ENCODE measurements at places on chromosomes 6 and 20.

- no peak for DNase-seq
Observed at GRCh38 chr6:15267221-15267620, 21.4 kb downstream of the JARID2 start.

DNA sequence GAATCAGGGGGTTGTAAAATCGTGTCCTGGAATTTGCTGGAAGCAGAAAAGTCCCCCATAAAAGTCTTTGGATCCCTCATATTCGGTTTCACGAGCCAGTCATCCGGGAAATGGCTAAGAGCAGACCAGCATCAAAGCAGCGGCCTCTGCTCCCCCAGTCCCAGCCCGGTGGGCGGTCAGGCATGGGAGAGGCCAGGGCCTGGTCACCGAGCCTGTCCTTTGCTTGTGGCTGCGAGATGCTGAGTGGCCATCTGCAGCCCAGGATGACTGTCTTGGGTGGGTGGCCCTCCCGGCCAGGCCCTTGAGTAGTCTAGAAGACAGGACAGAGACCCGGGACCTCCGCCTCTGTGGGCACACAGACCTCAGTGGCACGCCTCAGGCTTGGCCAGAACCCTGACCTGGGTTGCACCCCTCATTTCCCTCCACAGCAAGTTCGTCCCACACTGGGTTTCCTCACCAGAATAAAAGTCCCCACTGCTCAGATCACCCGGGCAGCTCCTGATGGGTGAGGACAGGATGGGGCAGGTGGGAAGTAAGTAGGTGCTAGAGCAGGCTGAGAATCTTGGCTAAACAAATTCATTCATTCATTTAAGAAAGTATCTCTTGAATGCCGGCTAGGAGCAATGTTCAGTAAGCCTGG is 172.1 kb downstream of the BMP7 start:
- no peak for DNase-seq

DNA sequence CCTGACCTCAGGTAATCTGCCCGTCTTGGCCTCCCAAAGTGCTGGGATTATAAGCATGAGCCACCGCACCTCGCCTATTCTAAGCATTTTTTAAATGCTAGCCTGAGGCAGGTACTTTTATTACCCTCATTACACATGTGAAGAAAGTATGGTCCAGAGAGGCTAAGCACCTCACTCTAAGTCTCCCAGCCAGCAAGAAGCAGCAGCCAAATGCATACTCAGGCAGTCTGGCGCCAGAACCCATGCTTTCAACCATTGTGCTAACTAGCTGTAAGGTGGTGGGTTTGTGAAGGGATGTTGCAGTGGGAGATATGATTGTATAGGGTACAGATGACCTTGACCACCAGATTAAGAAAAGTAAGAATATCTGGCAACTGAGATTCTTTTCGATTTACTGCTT is 26.1 kb upstream of the RIPOR2 start:
- no peak for DNase-seq

DNA sequence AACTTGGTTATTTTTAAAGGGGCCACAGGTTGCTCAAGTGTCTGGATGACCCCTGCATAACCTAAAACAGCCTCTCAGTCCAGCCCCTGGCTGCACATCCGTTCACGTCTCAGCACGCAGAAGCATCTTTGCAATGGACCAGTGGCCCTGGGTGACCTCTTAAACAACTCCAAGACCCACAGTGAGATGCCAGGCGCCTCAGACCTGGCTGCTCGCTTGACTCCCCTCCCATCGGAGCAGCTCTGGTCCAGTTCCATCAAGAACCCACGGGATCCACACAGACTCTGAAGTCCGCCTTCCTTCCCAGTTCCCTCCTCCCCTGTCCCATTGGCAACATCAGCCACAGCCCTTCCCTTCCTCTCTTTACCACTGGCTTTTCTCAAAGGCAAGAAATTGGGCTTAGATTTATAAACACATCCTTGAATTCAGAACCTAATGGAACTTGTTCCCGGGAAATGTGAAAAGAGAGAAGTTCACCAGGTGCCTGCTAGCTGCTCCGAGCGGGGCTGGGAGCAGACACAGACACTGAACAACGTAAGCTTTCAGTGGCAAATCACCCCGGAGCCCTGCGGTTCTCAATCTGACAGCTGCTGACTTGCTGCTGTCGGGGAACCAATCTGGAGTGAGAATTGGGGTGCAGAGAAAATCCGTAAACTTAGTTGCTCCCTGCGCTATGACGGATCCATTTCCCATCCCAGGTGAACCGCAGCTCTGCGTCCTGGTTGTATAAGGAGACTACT is 39.6 kb upstream of the MPC1 start:
- no peak for DNase-seq

DNA sequence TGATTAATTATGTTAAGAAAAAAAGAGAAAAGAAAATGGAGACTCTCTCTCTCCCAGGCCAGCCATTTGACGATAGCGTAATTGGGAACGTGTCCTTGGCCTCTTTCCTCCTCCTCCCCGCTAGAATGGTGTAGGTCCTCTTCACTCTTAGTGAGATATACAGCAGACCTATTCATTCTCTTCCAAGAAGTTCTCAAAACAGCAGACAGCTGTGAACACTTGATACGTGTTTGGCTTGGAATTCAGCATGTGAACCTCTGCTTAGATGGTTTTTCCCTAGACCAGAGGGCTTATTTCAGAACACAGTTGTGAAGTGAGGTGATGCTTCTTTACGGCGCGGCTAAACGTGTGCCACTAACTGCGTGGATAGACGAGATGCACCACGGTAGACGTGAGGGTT is 32.6 kb upstream of the TULP4 start:
- no peak for DNase-seq

- peak; percentile 83 for DNase-seq
Observed at GRCh38 chr6:13355999-13356785, 27.9 kb upstream of the TBC1D7 start.

DNA sequence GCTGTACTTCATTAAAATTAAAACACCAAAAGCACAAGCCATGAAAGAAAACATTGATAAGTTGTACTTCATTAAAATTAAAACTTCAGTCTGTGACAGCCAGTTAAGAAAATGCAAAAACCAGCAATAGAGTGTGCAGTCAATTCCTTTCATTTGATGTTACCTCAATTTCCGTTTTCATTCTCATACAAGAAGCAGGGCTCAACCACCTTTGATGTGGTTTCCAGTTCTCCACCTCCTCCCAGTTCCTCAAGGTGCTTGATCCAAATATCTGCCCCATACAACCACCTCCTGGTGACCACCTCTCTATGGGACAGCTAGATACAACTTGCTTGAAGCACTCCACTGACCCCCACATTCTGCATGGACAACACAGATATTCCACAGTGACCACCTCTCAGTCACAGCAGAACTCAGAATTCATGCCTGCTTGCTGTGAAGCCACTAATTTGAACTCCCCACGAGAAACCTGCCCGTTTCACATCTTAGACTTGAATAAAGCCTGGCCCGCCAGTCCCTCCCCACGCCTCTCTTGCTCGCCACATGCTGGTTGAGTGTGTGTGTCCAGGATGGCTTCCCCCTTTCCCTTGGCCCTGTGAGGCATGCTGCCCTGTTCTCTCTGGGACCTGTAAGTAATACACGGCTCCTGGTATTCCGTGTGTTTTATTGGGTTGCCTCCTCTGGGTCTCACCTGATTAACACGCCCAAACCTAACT is 66.1 kb downstream of the FAM50B start:
- peak; percentile 46 for DNase-seq

GRCh38 chr6:43799551-43800297 is 29.7 kb downstream of the VEGFA start:
- DNase-seq = no peak
